ENCODE measurements at places on chromosomes 11 and 22.

DNA sequence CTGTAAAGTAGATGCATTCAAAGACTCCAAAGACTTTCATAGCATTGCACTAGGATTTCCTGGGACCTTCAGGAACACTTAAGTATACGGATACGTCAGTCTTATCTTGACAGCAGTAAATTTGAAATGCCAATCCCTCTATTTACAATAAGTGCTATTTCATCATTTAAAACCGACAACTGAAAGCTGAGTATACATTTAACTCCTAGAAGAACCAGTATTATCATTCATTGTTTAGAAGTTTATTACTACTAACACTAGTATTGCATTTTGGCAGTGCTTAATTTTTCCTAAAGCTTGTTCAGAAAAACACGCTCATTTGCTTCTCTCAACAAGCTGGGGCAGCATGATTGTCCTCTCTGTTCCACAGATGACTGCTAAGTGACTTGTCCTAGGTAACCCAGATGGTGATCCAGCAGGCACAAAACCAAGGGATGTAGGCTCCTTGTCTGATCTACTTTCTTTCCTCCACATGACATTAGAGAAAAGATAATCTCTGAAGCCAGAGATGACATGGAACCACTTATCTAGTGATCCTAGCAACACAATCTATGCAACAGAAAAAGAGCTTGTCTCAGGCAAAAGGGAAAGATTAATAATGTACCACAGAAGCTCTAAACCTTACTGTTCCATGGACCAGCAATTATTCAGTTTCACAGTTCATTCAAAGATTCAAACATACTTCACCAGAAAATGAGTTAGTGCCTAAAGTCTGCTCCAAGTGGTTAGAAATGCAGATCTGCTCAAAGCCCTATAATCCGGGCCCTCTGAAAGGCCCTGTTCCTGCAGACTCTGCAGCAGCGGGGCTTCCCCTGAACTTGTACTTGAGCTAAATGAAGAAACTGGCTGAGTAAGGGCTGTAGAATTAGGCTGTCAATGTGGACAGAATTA is 5.2 kb downstream of the MAML2 start:
- DNase-seq: no peak

DNA sequence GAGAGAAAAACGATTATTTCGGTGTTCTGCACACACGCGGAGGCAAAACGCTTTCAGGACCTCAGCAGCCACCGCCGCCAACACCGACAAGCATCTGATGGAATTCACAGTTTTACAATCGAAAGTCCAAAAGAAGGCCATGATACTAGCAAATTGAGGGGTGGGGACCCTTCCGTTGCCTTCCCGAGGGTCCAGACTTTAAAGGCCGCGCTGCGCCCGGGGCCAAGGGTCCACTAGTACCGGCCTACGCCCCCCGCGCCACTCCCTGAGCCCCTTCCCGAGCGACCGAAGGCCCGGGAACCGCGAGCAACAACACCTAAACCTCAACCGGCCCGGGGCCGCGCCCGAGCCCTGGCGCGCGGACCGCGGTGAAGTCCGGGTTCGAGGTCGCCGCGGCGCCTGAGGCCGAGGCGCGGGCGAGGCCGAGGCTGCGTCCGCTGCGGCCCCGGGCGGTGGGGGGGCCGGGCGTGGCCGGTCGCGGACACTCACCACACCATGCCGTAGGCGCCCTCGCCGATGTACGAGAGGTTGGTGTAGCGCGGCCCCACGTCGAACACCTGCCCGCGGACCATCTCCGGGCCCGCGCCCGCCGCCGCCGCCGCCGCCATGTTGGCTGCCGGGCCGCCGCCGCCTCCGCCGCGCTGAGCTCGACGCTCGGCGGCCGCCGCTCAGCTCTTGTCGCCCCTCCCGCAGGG is 465 bp downstream of the MAPK1 start:
- no peak for DNase-seq

- DNase-seq: no peak
Measured at GRCh38 chr11:123137431-123138224, 57.4 kb downstream of the CLMP start.

DNA sequence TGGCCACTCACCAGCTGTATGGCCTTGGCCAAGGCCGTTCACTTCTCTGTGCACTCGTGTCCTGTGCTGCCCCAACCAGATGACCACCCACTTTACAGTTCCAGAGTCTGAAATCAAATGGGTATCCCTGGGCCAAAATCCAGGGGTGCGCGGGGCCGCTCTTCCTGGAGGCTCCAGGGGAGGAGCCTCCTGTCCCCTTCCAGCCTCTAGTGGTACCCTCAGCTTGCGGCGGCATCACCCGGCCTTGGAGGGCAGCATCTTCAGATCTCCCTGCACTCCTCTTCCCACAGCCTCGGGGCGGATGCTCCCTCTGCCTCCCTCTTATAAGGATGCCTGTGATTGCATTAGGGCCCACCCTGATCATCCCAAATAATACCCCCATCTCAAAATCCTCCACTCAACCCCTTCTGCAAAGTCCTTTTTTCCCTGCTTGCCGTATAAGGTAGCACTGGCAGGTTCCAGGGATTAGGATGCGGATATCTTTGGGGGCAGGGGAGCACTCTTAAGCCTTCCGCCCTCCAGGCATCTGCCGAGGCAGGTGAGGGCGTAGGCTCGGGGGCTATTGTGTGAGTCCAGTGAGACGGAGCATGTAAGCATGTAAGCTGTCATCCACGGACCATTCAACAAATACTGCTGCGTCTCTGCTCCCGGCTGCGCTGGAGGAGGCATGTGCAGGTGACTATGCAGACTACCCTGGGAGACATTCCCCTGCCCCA is 24.4 kb upstream of the SHISAL1 start:
- no peak for DNase-seq

DNA sequence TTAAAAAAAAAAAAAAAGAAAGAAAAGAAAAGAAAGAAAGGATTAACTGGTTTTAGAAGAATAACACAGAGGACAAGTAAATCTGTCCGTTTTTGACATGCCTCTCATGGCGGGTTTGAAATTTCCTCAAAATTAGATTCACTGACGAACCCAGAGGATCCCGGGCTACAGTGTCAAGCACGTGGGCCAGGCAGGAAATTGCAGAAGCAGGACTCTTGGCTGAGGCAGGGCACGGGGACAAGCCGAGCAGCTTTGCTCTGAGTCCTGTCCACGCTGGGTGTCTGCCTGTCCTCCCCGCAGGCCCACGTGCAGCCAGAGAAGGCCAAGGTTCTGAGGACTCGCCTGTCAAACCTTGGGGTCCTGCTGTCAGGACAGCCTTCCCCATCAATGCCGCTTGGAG is 24.7 kb downstream of the GAL start:
- DNase-seq: no peak

GRCh38 chr22:44112191-44112590 is 68.5 kb upstream of the PARVG start:
- DNase-seq: no peak

- DNase-seq: no peak
Measured at GRCh38 chr11:82724026-82724425, 9.6 kb downstream of the FAM181B start.

- DNase-seq: no peak
Measured at GRCh38 chr11:62266558-62266957, 3.4 kb upstream of the SCGB2A2 start.

DNA sequence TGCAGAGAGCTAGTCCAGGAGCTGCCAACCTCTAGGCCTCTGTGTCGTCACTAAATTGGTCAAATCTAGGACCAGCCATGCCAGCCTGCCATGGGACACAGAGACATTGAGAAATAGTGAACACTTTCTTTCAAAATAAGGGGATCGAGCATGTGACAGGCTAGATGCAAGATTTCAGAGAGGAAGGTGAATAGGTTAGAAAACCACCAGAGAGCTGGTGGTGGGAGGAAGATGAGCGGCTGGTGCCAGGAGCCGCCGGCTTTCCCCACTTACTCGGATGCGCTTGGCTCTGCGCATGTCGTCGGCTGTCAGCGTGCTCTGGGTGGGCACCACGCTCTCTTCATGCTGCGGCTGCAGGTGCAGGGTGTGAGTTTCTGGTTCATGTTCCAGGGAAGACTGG is 35.4 kb upstream of the NFRKB start:
- DNase-seq: no peak

DNA sequence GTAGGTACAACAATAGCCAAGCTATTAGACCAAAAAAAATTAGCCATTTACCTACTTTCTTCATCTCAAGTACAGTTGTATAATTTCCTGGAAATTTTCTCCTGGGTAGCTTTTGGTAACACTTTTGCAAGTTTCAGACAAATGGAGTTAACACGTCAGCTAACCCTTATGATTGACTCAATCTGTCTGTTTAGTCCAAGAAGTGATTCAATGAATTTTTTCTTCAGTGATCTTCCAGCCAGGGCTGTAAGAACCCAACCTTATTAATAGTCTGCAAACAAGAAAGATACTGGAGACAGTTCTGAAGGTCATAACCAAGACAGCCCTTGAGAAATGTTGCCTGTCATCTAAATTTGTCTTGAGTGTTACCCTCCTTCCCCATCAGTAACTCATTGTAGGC is 30.1 kb upstream of the FIBIN start:
- DNase-seq: no peak

- no peak for DNase-seq
Measured at GRCh38 chr11:123356539-123356938, 73.5 kb upstream of the GRAMD1B start.

DNA sequence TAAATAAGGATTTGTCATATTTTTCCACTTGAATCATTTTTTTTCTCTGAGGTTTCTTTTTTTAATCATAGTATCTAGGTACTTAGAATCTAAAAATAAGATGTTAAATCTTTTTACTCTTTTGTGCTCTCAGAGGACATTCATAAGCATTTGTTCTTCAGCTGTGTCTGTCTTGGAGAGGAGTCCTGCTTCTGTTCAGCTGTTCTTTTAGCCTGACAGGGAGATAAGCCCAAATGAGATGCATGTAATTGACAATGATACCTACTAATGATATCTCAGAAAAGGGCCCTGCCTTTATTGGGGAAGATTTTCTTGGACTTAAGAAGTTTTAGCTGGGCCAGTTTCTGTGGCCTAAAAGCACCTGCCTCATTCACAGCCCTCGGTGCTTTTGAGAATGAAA is 156.9 kb downstream of the NCAM1 start:
- DNase-seq: no peak

DNA sequence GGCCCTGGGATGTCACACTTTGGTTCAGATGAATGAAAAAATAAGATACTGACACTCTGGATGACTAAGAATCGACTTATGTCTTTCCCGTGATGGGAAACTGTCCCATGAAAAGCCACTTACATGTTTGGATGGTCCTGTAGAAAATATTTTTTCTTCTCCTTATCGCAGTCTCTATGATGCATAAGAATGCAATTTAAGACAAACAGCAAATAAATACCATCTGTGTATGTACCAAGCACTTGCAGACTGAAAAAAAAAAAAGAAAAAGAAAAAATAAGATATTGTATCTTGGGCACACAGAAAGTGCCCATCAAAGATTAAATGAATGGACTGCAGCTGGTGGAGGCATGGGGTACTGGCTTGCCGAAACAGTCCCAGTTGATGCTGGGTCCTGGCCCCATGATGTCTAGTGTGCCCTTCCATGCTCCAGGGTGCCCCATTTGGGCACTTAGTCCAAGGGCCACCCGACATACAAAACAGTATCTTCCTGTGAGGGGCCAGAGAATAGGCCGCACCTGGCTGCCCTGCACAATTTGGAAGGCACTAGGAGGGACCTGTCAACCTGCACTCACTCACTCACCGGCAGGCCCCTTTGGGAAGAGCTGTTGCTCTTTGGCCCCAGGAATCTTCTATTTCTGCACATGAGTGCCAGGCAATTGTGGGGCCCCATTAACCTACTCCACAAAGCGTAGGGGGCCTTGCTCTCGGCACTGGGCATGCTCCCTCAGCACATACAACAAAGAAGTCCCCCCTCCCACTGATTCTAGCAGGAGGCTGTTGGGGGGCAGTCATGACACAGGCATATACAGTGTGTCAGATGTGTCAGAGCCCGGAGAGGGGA is 2.5 kb upstream of the ZBED4 start:
- DNase-seq: no peak

DNA sequence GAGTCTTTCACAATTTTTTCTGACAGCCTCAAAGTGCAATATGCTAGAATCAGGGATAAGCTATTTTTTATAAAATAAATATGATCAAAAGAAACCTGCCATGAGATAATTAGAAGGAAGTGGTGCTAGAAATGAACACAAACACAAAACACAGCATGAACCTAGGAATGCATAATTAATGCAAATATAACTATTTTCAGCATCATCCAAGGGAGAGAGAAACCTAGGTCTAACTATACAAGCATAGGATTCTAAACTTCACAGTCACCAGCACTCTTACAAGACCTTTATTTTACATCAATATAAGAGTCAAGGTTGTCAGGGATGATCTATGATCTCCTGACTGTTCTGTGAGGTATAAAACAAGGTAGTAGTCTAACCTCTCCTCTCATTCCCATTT is 29.2 kb downstream of the TTC28 start:
- DNase-seq: no peak

- no peak for DNase-seq
Measured at GRCh38 chr11:126423743-126424142, 68.3 kb downstream of the ST3GAL4 start.

- DNase-seq: no peak
Measured at GRCh38 chr11:103881584-103881983, 154.9 kb upstream of the DDI1 start.

DNA sequence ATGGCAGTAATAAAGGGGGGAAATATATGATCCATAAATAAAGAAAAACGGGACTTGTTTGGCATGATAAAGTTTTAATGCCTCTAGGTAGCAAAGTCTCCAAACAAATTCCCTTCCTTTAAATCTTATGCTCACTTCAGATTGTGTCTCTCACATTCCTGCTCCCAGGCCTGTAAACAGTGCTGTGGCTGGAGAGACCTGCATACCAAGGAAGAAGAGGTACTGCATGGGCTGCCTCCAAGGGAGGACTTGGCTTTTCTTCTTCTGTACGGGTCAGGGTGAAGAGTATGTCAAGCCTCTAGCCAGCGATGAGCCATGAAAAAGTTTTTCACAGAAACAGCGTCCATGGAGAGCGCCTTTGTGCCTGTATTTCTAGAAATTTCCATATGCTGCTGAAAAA is 161.8 kb downstream of the KIRREL3 start:
- DNase-seq: no peak

DNA sequence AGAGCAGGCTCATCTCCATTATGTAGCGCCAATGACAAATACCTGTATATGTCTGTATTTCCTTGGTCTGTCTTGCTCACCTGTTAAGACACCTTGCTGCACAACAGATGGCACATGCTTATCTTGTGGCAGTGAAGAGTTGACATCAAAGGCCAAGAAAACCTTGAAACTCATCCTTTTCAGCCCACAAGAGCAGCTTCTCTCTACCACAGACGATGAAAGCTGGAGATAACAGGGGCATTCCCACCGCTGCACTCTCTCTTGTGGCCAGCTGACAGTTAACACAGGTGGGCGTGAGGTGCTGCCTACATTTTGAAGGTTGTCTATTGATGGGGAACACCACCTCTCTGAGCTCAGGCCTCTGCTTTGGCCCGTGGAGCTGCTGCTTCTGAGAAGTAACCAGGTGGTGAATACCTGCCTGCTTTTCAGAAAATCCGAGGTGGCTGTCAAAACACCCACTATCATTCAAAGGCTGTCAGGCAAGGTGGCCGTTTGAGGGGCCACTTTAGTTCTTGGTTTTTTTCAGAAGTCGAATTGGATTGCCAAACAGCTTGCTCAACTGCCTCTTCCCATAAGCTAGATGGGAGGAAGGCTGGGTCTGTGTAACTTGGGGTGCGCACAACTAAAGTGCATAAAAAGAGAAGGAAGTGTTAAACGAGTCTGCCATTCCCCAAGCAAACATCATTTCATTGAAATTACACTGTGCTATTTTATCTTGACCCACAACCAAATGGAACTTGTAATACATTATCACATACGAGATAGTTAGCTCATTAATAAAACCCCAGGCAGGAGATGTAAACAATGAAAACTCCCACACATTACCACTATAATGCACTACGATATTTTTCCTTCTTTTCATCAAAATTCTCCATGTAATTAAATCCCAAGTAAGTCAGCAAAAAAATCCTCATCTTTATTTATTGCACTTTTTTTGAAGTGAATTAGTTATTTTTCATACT is 87.1 kb upstream of the RAG2 start:
- DNase-seq: no peak

Data from GM18507 (cell line).